ENCODE measurements at places on chromosomes 11 and 22. TPM values are rescaled to one million over a fixed set of nuclear protein-coding genes. Genes with fewer than 3 reads are reported as not detected.

DNA sequence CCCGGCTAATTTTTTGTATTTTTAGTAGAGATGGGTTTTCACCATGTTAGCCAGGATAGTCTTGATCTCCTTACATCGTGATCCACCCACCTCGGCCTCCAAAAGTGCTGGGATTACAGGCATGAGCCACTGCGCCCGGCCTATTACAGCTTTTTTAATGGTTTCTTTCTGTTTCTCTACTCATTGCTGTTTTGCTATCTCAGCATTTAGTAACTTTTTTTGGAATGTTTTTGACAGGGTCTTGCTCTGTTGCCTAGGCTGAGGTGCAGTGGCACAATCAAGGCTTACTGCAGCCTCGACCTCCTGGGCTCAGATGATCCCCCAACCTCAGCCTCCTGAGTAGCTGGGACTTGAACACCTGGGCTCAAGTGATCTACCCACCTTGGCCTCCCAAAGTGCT lies 4.7 kb upstream of the CRKL start:
- H3K27me3 ChIP-seq, result no peaks in the 10 kb centered on the region
- H3K36me3 ChIP-seq, result no peaks in the 10 kb centered on the region
- no peak for DNase-seq
- no peak overlapping the region for H3K4me3 ChIP-seq
- H3K4me1 ChIP-seq, result peaks cover 9% of the 10 kb centered on the region
- H3K27ac ChIP-seq, result no peak overlapping the region

The TRIM49 gene
- total RNA-seq, result not detected

The UBQLN3 gene
- not detected for total RNA-seq

- H3K27ac ChIP-seq, result peak overlapping the region; percentile 29
- peaks cover 39% of the 10 kb centered on the region for H3K4me1 ChIP-seq
- H3K27me3 ChIP-seq, result no peaks in the 10 kb centered on the region
- peaks cover 61% of the 10 kb centered on the region for H3K36me3 ChIP-seq
Observed at GRCh38 chr22:37854946-37855345, 5.7 kb downstream of the EIF3L start.

DNA sequence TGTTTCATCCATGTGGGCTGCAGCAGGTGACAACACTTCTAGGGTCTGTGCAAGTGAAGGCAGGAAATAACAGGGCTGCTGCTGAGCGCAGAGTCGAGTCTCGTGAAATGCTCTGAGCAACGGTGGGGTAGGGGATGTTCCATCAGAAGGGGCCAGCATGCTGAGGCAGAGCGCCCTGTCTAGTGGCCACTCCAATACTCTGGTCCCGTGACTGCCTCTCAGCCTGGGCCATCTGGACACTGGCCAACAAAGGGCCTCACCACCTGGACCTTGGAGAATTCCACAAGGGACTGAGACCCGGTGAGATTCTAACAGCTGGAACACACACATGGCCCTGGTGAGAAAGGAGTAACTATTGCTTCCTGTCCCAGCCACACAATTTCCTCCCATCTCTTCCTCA lies 375.7 kb downstream of the SHANK2 start:
- H3K36me3 ChIP-seq, result no peaks in the 10 kb centered on the region
- H3K27me3 ChIP-seq, result peaks cover 4% of the 10 kb centered on the region
- no peaks in the 10 kb centered on the region for H3K4me1 ChIP-seq
- no peak overlapping the region for H3K4me3 ChIP-seq

GRCh38 chr22:48868554-48868953 lies 959.1 kb downstream of the BRD1 start:
- no peak overlapping the region for H3K4me3 ChIP-seq
- no peak for DNase-seq
- H3K27ac ChIP-seq, result no peak overlapping the region
- H3K36me3 ChIP-seq, result no peaks in the 10 kb centered on the region
- no peaks in the 10 kb centered on the region for H3K4me1 ChIP-seq

DNA sequence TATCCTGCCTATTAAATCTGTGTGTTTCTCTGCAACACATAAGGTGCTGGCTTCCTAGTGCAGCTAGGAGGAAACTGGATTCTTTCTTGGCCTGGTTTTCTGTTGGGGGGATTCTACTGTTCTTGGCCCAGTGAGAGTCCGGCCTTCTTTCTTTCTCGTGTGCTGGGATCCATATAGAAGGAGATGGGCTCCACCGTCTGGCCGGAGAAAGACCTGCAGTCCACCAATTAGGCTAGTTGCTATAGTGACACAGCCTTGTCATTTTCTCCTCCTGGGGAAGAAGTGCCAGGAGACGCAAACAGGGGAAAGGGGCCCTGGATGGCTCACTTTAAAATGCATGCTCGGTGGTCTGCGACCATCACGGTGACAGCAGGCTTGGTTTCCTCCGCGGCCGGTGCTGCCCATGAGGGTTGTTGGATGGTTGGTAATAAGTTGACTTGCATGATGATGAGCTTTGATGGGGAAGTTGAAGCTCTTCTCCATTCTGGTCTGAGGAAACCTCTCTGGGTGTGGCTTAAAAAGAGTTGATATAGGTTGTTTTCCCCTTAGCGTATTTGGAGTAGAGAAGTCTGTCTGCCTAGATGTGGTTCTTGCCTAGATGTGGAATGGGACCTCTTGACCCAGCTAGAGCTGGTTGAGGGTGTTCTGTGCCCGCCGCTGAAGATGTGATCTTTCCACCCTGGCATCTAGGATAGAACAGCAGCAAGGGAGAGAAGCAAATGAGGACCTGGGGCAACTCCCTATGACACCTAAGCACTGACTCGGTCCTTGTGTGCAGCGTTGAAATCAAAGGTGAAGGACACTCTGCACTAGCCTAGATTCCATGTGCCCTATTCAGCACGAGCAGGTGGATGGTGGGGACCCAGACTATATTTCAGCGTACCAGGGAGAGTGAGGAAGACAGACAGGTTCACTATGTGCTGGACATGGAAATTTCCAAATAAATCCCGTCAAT lies 1335.0 kb downstream of the BRD1 start:
- no peak overlapping the region for H3K4me3 ChIP-seq
- no peak overlapping the region for H3K27ac ChIP-seq
- H3K36me3 ChIP-seq, result no peaks in the 10 kb centered on the region
- no peaks in the 10 kb centered on the region for H3K4me1 ChIP-seq
- DNase-seq, result peak; percentile 69

The OR52H1 gene
- not detected for total RNA-seq

- H3K36me3 ChIP-seq, result peaks cover 2% of the 10 kb centered on the region
- H3K4me3 ChIP-seq, result no peak overlapping the region
- H3K4me1 ChIP-seq, result no peaks in the 10 kb centered on the region
- no peak for DNase-seq
- H3K27me3 ChIP-seq, result no peaks in the 10 kb centered on the region
Observed at GRCh38 chr11:63705526-63705925, 24.2 kb downstream of the RTN3 start.

DNA sequence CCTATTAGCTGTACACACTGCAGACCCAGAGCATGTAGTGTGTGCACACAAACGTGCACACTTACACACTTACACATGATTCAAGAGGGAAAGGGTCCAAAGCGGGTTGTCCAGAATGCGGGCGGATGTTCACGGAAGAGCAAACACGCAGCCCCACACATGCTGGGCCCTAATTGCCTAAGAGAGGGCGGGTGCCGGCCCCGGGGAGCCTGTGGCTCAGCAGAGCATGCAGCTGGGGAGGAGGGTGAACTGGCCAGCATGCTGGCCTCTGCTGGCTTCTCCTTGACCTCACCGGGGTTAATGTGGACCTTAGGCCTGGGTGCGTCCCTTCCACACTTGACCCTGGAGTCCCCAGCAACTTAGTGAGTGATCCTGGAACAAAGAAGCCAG lies 816.3 kb downstream of the BRD1 start:
- no peaks in the 10 kb centered on the region for H3K36me3 ChIP-seq
- H3K27ac ChIP-seq, result no peak overlapping the region
- H3K4me3 ChIP-seq, result no peak overlapping the region
- no peak for DNase-seq
- no peaks in the 10 kb centered on the region for H3K27me3 ChIP-seq

DNA sequence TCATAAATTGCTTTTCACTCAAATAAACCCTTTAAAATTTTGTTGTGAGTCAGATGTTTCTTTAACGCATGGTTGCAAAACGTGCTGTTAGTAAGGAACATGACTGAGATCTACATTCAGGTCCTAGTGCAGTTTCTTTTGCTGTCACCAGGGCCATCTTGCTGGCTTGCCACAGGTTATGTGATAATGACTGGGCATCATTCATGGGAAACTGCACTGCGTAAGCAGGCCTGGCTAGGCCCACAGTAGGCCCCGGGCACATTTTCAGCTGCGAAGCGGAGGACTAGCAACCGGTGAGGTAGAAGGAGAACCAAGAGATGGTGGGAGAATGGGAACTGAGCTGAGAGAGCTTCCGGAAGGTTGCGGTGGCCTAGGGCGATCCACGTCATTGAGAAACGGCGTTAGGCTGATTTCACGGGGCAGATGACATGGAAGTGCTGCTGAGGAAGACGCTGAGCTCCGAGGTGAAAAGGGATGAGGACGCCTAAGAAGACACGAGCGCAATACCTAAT lies 3.2 kb upstream of the KLHDC7B start:
- peak overlapping the region; percentile 94 for H3K27ac ChIP-seq
- peaks cover 67% of the 10 kb centered on the region for H3K4me1 ChIP-seq
- H3K36me3 ChIP-seq, result peaks cover 2% of the 10 kb centered on the region
- H3K4me3 ChIP-seq, result no peak overlapping the region
- H3K27me3 ChIP-seq, result no peaks in the 10 kb centered on the region

DNA sequence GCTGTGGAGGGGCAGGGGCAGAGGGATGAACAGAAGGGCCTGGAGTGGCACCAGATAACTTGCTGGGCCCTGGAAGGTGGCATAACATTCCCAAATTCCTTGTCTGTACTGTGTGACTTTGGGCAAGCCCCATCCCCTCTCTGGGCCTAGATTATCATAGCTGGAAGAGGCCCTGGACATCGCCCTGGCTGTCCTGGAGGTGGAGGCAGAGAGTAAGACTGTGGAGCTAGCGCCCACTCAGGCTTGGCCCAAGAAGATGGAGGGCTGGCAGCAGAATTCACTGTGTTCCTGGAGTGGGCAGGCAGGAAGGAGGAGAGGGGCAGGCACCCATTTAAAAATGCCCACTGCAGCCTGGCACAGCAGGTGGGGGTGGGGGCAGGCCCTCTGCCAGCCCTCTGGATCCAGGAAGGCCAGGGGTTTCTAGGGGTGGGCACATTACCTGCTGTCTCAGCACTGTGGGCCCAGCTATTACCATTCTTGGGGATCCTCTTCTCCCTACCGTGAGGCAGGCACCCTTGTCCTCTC lies 22.6 kb downstream of the ARHGEF17 start:
- peaks cover 8% of the 10 kb centered on the region for H3K4me1 ChIP-seq
- no peak overlapping the region for H3K4me3 ChIP-seq
- H3K36me3 ChIP-seq, result no peaks in the 10 kb centered on the region
- no peak for DNase-seq
- no peaks in the 10 kb centered on the region for H3K27me3 ChIP-seq

DNA sequence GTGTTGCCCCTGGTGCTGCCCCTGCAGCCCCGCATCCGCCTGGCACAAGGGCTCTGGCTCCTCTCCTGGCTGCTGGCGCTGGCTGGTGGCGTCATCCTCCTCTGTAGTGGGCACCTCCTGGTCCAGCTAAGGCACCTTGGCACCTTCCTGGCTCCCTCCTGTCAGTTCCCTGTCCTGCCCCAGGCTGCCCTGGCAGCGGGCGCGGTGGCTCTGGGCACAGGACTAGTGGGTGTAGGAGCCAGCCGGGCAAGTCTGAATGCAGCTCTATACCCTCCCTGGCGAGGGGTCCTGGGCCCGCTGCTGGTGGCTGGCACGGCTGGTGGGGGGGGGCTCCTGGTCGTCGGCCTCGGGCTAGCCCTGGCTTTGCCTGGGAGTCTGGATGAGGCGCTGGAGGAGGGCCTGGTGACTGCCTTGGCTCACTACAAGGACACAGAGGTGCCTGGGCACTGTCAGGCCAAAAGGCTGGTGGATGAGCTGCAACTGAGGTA lies 278 bp downstream of the ROM1 start:
- DNase-seq, result peak; percentile 35
- H3K4me1 ChIP-seq, result peaks cover 46% of the 10 kb centered on the region
- peak overlapping the region; percentile 72 for H3K27ac ChIP-seq
- H3K4me3 ChIP-seq, result no peak overlapping the region
- no peaks in the 10 kb centered on the region for H3K27me3 ChIP-seq
- H3K36me3 ChIP-seq, result peaks cover 47% of the 10 kb centered on the region

GRCh38 chr11:117223741-117224689 lies 7.9 kb downstream of the PCSK7 start:
- DNase-seq, result no peak
- H3K27ac ChIP-seq, result no peak overlapping the region
- H3K27me3 ChIP-seq, result no peaks in the 10 kb centered on the region

The CALCA gene
- total RNA-seq, result not detected

The TMEM223 gene
- total RNA-seq, result 12.7 TPM

DNA sequence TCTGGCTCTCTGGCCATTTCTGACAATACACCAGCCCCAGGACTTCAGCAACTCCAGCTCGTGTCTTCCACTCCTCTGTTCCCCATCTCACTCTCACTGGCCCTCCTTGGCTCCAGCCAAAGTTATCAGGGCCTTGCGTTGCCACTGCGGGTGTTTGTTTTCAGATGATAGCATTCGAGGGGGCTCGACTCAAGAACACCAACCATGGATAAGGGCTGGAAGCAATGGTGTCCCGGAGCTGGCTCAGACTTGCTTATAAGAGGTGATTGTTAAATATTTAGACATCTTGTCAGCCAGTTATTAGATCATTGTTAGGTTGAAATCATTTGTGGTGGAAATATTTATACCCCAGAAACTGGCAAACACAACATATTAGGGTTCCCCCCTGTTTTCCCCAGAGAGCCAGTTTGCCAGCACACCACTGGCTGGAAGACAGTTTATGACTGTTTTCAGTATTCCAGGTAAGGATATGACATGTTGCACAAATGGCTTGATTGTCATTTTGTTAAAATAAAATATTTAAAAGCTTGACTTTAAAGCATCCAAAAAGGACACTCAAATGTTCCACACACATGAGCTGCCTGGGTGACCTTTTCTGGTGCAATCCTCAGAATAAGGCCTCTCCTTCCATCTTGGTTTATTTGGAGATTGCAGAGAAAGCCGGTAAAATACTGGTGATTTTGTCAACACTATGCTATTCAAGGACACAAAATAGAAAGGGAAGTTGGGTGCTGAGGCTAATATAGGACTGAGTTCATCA lies 98.3 kb downstream of the FBXO7 start:
- H3K36me3 ChIP-seq, result no peaks in the 10 kb centered on the region
- H3K4me1 ChIP-seq, result peaks cover 25% of the 10 kb centered on the region
- DNase-seq, result no peak
- H3K27me3 ChIP-seq, result peaks cover 9% of the 10 kb centered on the region

DNA sequence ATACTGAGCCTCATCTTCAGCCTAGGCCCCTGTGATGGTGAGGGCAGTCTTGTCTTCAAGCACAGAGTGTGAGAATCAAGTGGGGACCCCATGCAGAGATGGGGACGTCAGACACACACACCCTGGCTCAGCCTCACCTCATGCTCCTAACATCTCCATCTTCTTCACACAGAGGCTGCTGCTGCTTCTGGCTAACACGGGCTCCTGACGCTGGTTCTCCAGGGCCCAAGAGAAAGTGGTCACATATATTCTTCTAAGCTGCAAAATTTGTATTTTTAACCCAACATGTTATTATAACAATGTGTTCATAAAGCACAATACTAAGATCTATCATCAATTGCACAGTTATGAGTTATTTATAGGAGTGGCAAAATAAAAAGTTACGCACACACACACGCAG lies 101.2 kb downstream of the VPREB1 start:
- no peak for DNase-seq
- no peaks in the 10 kb centered on the region for H3K4me1 ChIP-seq
- H3K4me3 ChIP-seq, result no peak overlapping the region

- H3K36me3 ChIP-seq, result peaks cover 11% of the 10 kb centered on the region
- H3K27ac ChIP-seq, result peak overlapping the region; percentile 88
- no peaks in the 10 kb centered on the region for H3K27me3 ChIP-seq
- peaks cover 31% of the 10 kb centered on the region for H3K4me1 ChIP-seq
Observed at GRCh38 chr11:45803971-45804760, 783 bp upstream of the SLC35C1 start.

The PKDREJ gene
- not detected for total RNA-seq

GRCh38 chr22:50574383-50574755 lies 3.9 kb downstream of the CPT1B start:
- H3K4me1 ChIP-seq, result peaks cover under 1% of the 10 kb centered on the region
- no peak overlapping the region for H3K27ac ChIP-seq
- DNase-seq, result no peak

The ST14 gene
- total RNA-seq, result not detected

The WNT7B gene
- not detected for total RNA-seq
